Stimulated activated CD8-positive, alpha-beta memory T cell treated with anti-CD3 and anti-CD28 coated beads, Interleukin-7, amount 100 ng/mL, for 24 hours (primary cell): ENCODE measurements at places on chromosomes 4 and X.

DNA sequence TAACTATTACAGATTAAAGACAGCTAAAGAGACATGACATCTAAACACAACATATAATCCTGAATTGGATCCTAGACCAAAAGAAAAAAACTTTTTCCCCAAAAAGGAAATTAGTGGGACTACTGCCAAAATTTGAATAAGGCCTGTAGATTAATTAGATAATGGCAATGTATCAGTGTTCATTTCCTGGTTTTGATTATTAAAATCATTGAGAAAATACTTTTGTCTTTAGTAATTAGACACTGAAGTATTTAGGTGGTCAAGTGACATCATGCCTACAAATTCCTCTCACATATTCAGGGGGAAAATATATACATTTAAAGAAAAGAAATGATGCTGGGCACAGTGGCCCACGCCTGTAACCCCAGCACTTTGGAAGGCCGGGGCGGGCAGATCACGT, 10.4 kb upstream of the USO1 start:
- DNase-seq: no peak

DNA sequence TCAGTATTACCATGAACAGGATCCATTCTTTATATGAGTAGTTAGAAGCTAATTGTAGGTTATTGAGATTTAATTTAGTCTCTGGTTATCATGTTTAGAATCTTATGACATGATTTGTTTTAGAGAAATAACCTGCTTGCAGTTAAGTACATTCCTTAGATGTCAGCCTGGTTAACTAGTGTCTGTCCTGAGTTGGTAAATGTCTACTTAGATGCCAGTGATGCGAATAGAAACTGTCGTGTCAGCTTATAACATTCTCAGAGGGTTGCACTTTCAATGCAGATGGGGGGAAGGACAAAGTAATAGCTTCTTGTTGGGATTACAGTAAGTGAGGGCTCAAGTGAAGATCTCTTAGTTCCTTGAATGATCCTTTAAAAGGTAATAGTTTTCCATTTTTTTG, 227.8 kb upstream of the SPRY1 start:
- no peak for DNase-seq

- no peak for DNase-seq
Measured at GRCh38 chrX:136259543-136259942, 8.3 kb upstream of the MAP7D3 start.

DNA sequence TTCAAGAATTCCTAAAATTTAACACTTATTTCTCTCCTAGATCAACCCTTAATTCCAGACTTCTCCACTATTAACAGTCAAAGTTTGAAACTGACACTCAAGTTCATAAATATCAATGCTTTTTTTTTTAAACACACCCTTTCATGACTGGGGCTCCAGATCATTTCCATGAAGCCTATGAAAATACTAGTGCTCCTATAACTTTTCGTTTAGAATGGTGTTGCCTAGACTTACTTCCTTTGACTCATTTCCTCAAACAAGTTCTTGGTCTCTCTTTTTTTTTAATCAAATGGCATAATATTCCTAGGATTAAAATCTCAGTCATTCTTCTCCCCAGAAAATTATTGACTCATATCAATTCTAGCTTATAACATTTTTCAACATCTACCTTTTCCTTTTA, 13.1 kb downstream of the ZMAT1 start:
- DNase-seq: no peak

DNA sequence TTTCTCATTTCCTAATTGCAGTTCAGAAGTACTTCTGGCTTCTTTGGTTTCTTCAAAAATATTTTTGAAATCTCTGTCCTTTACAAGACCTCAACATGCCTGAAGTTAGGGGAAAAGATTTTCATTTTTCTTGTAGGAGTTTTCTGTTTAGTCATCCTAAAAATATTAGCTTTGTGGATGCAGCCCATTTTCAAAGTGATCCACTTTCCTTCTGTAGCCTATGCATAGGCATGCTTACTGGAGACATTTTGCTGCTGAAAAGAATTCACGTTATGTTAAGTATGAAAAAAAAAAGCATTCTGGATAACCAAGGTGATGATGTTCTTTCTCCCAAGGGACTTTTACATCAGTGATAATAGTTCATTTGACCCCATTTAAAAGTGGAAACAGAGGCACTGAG, 245.6 kb downstream of the THOC2 start:
- no peak for DNase-seq

- DNase-seq: no peak
Measured at GRCh38 chr4:145602129-145602760, 16.9 kb upstream of the MMAA start.

- no peak for DNase-seq
Measured at GRCh38 chr4:125368146-125368545, 53.4 kb downstream of the FAT4 start.

- DNase-seq: no peak
Measured at GRCh38 chrX:21658152-21658737, at the start of gene KLHL34. Gene KLHL34 (minus strand): TSS chrX:21658330. CDS start chrX:21657788, 542 bp downstream.

GRCh38 chr4:67109276-67109675, 436.0 kb downstream of the CENPC start:
- DNase-seq: no peak

DNA sequence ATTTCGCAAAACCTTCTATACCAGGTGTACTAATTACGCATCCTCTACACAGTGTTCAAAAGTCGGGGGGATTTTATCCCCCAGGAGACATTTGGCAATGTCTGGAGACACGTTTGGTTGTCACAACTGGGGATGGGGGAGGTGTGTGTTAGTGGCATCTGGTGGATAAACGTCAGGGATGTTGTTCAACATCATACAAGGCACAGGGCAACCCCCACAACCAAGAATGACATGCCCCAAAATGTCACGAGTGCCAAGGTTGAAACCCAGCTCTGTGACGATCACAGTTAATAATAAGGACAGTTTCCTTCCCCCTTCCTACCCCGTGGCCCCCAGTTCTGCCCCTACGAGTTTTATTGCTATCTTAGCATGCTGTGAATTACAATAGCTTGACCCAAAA, 15.9 kb upstream of the SEL1L3 start:
- DNase-seq: no peak

DNA sequence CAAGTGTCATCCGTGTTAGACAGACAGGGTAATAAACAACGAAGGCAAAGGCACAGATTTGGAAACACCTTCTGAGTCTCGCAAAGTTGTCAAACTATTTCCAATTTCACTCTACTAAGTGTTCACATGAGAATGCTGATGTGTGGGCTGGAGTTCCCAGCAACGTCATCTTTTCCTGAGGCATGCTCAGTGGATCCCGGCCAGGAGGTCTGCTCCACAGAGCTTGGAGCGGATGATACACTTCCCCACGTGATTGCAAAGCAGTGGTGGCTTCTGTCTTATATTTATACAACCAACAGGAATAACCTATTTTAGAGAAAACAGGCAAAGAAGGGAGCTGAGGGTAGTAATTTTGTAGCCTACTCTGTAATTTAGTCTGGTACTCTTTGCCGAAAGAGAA, 40.1 kb upstream of the PDK3 start:
- DNase-seq: no peak

GRCh38 chr4:156298230-156298629, 344.6 kb upstream of the CTSO start:
- DNase-seq: no peak

GRCh38 chr4:29653221-29653620, 1066.9 kb upstream of the PCDH7 start:
- DNase-seq: no peak

GRCh38 chrX:130625386-130625785, 223.6 kb downstream of the RBMX2 start:
- no peak for DNase-seq

- no peak for DNase-seq
Measured at GRCh38 chrX:46165411-46165810, 379.8 kb downstream of the ZNF674 start.

DNA sequence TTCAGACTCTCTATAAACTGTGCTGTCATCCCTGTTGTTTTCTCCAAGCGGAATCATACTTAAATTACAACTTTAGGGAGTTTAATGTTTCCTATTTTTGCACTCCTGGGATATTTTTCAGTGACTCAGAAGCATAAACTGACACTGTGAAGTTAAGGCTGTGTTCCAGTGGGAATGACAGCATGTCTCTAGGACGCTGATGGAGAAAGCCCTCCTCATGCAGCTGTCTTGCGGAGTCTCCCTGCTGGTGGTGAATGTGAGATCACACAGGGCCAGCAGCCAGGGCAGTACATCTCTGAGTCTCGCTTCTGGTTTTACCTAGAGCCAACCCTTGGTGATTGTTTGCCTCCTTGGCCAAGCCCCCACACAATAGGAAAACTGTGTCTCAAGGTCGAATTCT, 53.3 kb downstream of the NFKB1 start:
- no peak for DNase-seq

GRCh38 chr4:147546349-147546748, 65.5 kb downstream of the EDNRA start:
- no peak for DNase-seq
